SK-N-SH (cell line): ENCODE measurements at places on chromosomes 13 and 19. TPM values are rescaled to one million over a fixed set of nuclear protein-coding genes. Genes with fewer than 3 reads are reported as not detected.

GRCh38 chr19:51120160-51120559 is 4.5 kb upstream of the SIGLEC9 start:
- no peaks in the 10 kb centered on the region for H3K36me3 ChIP-seq
- peaks cover 61% of the 10 kb centered on the region for H3K27me3 ChIP-seq
- no peaks in the 10 kb centered on the region for H3K4me1 ChIP-seq
- no peak overlapping the region for H3K4me3 ChIP-seq

DNA sequence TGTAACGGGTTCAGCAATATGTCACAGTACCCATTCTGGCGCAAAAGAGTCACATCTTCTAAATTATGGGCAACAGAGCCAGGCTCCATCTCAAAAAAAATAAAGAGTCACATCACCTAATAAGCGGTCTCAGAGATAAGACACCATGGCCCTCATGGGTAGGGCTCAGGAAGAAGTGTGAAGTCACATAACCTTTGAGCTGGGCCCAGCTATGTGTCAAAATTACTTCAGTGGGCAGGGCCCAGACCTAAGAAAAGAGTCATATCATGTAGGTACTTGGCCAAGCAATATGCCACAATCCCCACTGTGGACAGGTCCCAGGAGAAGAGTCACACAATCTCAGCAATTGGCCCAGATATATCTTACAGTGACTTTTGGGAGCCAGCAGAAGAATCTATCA is 11.4 kb upstream of the ZNF91 start:
- DNase-seq = no peak
- no peaks in the 10 kb centered on the region for H3K4me1 ChIP-seq
- no peak overlapping the region for H3K27ac ChIP-seq
- no peak overlapping the region for H3K4me3 ChIP-seq
- 0 out of 2 replicates have a peak, but pooled peaks cover 4% of the 10 kb centered on the region for H3K36me3 ChIP-seq
- H3K27me3 ChIP-seq = no peaks in the 10 kb centered on the region

DNA sequence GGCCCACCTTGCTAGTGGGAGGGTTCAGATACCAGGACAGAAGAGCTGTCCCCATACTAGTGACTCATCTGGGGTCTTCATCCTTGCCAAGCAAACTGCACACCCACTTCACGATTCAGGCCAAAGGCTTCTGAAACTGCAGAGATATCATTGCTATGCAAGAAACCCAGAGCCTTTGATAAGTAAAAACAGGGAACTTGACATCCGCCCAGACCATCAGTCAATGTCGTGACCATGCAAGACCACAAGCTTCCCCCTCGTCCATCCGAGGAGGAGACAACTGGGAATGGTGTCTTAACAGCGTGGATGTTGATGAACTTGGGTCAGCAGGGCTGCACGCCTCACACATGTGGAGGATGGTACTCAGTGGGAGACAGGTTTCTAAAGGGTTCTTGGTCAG is 58.0 kb downstream of the ABCC4 start:
- DNase-seq = no peak
- no peak overlapping the region for H3K4me3 ChIP-seq
- H3K27ac ChIP-seq = no peak overlapping the region
- no peaks in the 10 kb centered on the region for H3K4me1 ChIP-seq
- no peaks in the 10 kb centered on the region for H3K27me3 ChIP-seq
- no peaks in the 10 kb centered on the region; the same call in 1 of the 2 replicates for H3K36me3 ChIP-seq

- H3K4me3 ChIP-seq = no peak overlapping the region
- H3K4me1 ChIP-seq = no peaks in the 10 kb centered on the region
- DNase-seq = no peak
- H3K36me3 ChIP-seq = peaks cover 5% of the 10 kb centered on the region; the same call in 1 of the 2 replicates
These were observed 16.8 kb downstream of the MEIS3 start for GRCh38 chr19:47402504-47402903.

GRCh38 chr13:27137759-27138158 is 33.9 kb downstream of the USP12 start:
- H3K27me3 ChIP-seq = no peaks in the 10 kb centered on the region
- no peak for DNase-seq
- H3K36me3 ChIP-seq = peaks cover 12% of the 10 kb centered on the region

DNA sequence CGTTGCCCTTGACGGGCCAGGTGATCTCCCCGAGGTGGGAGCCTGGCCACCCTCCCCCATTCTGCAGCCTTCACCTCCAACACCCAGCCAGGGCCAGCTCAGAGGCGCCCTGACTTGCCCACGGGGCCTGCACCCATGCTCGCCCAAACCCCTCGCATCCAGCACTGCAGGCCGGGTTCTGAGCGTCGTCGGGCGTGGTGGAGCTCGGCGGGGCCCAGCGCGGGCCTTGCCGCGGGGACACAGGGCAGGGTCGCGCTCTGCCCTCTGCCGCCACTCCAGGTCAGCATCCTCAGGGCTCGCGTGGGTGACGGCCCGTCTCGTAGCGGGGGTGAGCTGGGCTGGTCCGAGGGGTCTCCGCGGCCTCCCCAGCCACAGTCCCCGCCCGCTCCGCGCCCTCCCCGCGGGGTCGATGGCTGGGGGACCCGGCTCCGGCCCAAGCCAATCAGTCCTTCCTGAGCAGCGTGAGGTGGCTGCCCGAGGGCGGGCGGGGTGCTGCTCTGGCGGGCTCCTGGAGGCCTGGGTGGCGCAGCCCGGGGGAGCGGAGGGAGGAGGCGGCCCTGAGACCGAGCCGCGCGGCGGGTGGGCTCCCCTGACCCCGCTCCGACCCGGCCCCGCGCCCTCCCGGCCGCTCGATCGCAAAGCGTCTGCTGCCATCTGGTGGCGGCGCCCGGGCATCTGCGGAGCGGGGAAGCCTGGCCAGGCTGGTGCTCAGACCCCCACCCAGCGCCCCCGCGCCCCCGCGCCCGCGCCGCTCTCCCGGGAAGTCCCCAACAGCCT is 61.4 kb downstream of the CCNE1 start:
- H3K27me3 ChIP-seq = no peaks in the 10 kb centered on the region
- no peaks in the 10 kb centered on the region for H3K36me3 ChIP-seq
- peak; percentile 96 for DNase-seq

DNA sequence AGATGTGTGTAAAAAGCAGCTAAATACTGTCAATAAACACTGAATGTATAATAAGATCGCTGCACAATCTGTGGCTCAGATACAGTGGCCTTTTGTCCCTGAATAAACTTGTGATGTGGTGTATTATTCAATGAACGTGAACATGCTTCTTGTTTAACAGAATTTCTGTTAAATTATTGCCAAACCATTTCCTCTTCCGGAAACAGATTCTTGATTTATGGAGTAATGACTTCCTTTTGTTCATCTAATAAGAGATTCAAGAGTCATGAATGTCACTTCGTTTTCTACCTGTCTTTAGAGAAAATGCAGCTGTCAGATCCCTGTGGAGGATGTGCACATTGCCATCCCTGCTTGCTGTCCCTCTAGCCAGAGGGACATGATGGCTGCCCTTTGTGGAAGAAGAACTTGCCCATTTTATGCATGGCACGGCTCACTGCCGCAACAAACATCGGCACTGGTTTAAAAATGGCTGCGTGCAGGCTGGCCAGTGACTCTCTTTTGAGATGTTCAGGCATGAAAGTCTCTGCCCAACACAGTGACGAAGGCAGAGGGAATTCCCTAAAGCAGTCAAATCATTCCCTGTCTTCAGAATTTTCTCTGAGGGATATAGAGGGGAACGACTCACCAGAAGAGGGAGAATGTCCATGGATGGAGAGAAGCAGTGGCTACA is 3.1 kb upstream of the TNFSF13B start:
- no peaks in the 10 kb centered on the region for H3K27me3 ChIP-seq
- H3K36me3 ChIP-seq = no peaks in the 10 kb centered on the region
- DNase-seq = peak; percentile 3
- H3K27ac ChIP-seq = no peak overlapping the region

DNA sequence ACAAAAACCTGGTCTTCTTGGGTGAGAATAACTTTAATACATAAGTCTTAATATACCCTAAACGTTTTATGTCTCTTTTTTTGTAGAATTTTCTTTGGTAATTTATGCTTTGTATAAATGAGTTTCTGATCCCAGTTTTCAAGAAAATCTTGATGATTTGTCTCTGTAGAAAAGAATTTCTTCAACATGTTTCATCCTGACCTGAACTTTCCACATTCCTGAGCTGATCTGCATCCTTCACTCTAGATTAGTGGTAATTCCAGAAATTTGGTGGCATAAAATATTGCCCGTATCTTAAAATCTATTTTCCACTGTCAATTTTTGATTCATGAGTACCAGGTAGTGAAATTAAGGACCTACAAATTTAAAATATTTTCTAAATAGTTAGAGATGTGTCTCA is 16.3 kb downstream of the ZNF714 start:
- no peaks in the 10 kb centered on the region for H3K27me3 ChIP-seq
- H3K27ac ChIP-seq = no peak overlapping the region
- peaks cover 34% of the 10 kb centered on the region for H3K36me3 ChIP-seq
- peaks cover 4% of the 10 kb centered on the region; the same call in 1 of the 2 replicates for H3K4me1 ChIP-seq
- DNase-seq = no peak

- no peaks in the 10 kb centered on the region for H3K27me3 ChIP-seq
- no peaks in the 10 kb centered on the region for H3K4me1 ChIP-seq
- H3K36me3 ChIP-seq = no peaks in the 10 kb centered on the region
- H3K27ac ChIP-seq = no peak overlapping the region
- no peak for DNase-seq
These were observed 1703.3 kb upstream of the SLC10A2 start for GRCh38 chr13:104769545-104769944.

- H3K27ac ChIP-seq = peak within 1 kb of the TSS; percentile 87
- H3K27me3 ChIP-seq = no peaks in the 10 kb centered on the region
- peak; percentile 97 for DNase-seq
- H3K4me1 ChIP-seq = peaks cover 25% of the 10 kb centered on the region
These were observed at the start of gene STK24 for GRCh38 chr13:98576963-98577835. Gene STK24, minus strand, starts transcription at chr13:98577107. Its CDS starts 321 bp downstream, at chr13:98576786.

The KCNK6 gene
- polyA plus RNA-seq = 0.26 and 0.29 TPM in 2 replicates

The ZNF492 gene
- polyA plus RNA-seq = 0.26 and 0.28 TPM in 2 replicates

The S1PR5 gene
- 0.32 and 0.36 TPM in 2 replicates for polyA plus RNA-seq

The UBE2M gene
- polyA plus RNA-seq = 109 and 135 TPM in 2 replicates

The KANK3 gene
- polyA plus RNA-seq = 0.51 and 0.91 TPM in 2 replicates

The PINLYP gene
- polyA plus RNA-seq = 5.5 and 6.5 TPM in 2 replicates

The KIR3DL1 gene
- polyA plus RNA-seq = not detected in 2 replicates
